ENCODE measurements at places on chromosomes 2 and 18.
A peak's percentile ranks its signal among the peaks of the same experiment; 100 is the strongest.

- DNase-seq, result no peak
Measured at GRCh38 chr18:579238-579637, 942 bp upstream of the CETN1 start.

DNA sequence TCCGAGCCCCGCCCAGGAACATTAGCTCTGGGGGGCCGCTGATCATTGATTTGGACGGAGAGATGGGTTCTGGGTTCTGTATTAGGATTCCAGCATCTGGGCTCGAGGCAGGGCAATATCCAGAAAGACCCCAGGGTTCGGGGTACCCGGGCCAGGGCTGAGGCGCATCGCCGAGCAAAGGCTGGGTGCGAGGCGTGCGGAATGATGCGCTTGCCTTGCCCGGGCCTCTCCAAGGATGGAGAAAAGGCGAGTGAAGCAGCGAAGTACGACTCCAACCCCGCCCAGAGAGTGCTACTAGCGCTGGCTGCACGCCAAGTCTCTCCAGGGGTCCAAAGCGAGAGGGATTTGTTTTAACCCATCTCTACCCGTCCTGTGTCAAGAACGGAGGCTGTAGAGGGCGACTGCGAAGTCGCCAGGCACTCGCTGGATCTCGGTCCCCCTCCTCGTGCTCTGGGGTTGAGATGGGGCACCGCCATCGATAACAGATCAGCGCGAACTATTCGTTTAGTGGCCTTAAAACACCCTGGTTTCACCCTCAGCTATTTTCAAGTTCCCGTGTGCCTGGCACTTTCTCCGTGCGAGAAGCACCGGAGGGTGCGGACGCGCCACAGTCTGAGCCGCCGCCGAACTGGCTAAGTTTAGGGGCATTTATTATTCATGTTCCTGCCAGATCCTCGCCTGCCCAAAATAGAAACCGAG is 1.9 kb downstream of the ADCYAP1 start:
- no peak for DNase-seq

DNA sequence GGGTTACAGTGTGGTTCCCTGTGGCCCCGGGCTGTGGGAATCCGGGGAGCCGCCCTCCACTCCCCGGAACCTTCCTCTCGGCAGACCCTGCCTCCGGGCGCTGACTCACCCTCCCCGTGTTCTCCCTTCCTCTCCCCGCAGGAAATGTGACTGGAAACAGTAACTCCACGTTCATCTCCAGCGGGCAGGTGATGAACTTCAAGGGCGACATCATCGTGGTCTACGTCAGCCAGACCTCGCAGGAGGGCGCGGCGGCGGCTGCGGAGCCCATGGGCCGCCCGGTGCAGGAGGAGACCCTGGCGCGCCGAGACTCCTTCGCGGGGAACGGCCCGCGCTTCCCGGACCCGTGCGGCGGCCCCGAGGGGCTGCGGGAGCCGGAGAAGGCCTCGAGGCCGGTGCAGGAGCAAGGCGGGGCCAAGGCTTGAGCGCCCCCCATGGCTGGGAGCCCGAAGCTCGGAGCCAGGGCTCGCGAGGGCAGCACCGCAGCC is 59.5 kb downstream of the TNFRSF11A start:
- no peak for DNase-seq

DNA sequence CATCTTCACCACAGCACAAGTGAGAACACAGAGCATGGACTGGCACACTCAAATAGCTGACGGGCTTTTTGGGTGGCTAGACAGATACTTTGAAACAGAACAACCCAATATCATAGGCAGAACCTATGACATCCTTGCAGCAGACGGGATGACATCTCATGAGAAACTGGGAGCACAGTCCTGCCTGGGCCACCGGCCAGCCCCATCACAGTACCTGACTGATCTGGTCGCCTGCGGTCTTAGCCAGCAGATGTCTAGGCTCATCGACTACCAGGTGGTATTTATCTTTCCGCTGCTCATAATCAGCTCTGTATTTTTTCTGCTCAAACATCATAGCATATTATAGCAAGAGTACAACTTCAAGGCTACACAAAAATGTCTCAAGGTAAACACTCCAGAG is 124.3 kb downstream of the RIF1 start:
- DNase-seq, result no peak

GRCh38 chr2:1738646-1739302 is 5.5 kb downstream of the PXDN start:
- no peak for DNase-seq

- no peak for DNase-seq
Measured at GRCh38 chr2:116696223-116696622, 1118.3 kb upstream of the DDX18 start.

GRCh38 chr2:47657886-47658489 is 125.0 kb upstream of the MSH6 start:
- DNase-seq, result no peak

GRCh38 chr2:129255610-129256313 is 723.7 kb upstream of the RAB6C start:
- DNase-seq, result no peak

DNA sequence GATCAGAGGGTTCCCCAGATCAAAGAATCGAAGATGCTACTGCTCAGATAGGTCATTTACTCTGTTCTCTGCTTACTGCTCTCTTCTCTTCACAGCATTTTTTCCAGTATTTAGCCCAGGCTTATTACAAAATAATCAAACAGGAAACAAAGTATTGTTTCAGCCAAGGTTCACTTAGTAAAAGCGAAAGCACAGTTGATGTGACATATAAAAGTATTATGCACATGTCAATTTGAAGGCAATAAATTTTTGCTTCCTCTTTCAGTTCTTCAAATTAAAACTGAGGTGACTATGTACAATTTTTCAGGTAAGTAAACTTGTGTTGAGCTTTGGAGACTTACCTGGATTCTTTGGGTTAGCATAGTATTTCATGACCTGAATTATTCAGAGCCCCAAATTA is 262.8 kb upstream of the CHST9 start:
- DNase-seq, result no peak

- no peak for DNase-seq
Measured at GRCh38 chr2:10415048-10415447, 33.1 kb downstream of the ODC1 start.

GRCh38 chr18:9806905-9807304 is 78.9 kb upstream of the TXNDC2 start:
- no peak for DNase-seq

- no peak for DNase-seq
Measured at GRCh38 chr2:119958670-119959268, 54.1 kb upstream of the EPB41L5 start.

DNA sequence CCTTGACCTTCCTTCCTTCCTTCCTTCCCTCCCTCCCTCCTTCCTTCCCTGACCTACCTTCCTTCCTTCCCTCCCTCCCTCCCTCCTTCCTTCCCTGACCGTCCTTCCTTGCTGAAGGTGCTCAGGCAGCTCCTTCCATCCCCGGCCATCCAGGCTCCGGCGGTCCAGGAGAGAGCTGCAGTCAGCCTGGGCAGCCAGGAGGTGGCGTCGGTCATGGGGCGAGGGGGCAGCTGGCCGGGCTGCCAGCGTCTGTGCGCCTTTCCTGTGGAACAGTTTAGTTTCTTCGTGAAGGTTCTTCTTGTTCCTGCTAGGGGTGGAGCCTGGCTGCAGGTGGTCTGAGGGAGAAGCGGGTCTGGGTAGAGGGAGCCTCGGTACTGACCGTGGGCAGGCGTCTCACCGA is 15.7 kb downstream of the GPR35 start:
- no peak for DNase-seq

GRCh38 chr18:78304192-78305164 is 675.1 kb upstream of the SALL3 start:
- DNase-seq, result no peak

- no peak for DNase-seq
Measured at GRCh38 chr2:8452296-8452695, 229.6 kb upstream of the ID2 start.

DNA sequence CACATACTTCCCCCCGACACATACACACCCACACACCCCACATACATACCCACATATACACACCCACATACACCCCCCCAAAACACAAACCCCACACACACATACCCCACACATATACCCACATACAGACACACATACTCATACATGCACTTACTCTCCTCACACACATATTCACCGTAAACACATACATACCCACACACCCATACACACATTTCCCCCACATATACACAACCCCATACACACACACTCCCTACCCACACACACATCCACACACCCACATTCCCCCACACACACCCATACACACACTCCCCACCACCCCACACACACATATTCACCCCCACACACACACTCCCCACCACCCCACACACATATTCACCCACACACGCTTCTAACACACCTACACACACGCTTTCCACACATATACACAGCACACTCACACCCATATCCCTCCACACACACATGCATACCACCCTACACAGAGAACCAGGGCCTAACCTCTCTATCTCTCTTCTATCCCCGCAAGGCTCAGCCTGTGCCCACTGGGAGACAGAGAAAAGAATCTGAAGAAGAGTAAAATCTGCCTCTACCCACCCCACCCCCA is 182.4 kb upstream of the ETAA1 start:
- no peak for DNase-seq

GRCh38 chr2:154698721-154699574 is 453 bp downstream of the KCNJ3 start:
- DNase-seq, result no peak

- no peak for DNase-seq
Measured at GRCh38 chr18:21548647-21549046, 51.9 kb downstream of the ESCO1 start.

- no peak for DNase-seq
Measured at GRCh38 chr2:10005461-10006235, 37.7 kb upstream of the KLF11 start.

GRCh38 chr2:5019324-5019723 is 672.9 kb upstream of the SOX11 start:
- no peak for DNase-seq

DNA sequence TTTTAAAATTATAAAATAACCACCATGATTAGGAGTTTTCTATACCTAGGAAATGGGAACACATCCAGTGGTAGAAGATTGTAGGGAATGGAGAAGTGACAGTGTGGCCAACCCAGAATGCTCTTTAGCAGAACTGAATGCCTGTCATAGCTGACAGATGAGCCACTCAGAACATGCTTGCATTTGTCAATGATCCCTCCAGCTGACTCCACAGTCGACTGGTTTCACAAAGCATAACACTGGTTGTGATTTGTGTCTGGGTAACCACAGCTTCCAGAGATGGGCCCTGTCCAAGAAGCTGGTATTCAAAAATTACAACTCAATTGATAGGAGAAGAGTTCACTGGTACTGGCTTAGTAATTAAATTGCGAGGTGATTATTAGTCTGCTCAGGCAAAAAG is 9.0 kb upstream of the CTIF start:
- no peak for DNase-seq

- no peak for DNase-seq
Measured at GRCh38 chr2:43879261-43879660, 40.5 kb downstream of the ABCG8 start.

DNA sequence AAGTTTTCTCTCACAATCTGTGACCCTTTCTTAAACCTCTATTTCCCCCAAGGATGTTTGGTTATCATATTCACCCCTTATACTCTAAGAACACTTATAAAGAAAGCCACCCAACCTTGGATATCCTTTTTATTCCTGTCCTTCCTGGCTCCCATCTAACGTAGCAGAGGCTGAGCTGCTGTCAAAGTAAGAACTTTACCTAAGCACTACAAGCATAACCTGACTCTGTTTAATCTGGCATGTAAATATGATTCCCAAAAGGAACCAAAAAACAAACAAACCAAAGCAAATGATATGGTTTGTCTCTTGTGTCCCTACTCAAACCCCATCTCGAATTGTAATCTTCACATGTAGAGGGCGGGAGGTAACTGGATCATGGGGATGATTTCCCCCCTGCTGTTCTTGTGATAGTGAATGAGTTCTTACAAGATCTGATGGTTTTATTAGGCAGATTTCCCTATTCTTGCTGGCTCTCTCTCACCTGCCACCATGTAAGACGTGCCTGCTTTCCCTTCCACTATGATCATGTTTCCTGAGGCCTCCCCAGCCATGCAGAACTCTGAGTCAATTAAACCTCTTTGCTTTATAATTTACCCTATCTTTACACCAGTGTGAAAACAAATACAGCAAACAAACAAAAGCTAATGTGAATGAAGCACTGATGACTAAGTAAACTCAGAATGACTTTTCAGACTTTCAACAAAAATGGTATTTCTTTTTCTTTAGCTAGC is 72.7 kb upstream of the SPOPL start:
- no peak for DNase-seq

GRCh38 chr2:15983496-15983895 is 43.1 kb downstream of the MYCN start:
- no peak for DNase-seq

DNA sequence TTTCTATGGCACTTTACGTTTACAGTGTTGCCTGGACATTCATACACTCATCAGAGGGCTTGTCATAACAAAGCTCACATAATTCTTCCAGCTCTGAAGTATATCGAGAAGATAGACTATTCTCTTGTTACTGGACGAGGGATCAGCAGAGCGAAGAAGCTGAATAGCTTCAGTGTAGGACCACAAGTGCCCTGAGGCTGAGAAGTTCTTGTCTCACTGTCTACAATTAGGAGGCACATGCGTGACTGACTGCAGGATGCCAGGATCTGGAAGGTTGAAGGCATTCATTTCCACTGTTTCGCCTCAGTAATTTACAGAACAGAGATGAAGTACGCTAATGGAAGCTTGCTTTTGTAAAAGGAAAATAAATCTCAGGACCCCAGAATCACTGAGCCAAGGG is 9.6 kb downstream of the SH3YL1 start:
- no peak for DNase-seq

GRCh38 chr18:76710646-76711520 is 111.5 kb upstream of the ZNF236 start:
- DNase-seq, result no peak

DNA sequence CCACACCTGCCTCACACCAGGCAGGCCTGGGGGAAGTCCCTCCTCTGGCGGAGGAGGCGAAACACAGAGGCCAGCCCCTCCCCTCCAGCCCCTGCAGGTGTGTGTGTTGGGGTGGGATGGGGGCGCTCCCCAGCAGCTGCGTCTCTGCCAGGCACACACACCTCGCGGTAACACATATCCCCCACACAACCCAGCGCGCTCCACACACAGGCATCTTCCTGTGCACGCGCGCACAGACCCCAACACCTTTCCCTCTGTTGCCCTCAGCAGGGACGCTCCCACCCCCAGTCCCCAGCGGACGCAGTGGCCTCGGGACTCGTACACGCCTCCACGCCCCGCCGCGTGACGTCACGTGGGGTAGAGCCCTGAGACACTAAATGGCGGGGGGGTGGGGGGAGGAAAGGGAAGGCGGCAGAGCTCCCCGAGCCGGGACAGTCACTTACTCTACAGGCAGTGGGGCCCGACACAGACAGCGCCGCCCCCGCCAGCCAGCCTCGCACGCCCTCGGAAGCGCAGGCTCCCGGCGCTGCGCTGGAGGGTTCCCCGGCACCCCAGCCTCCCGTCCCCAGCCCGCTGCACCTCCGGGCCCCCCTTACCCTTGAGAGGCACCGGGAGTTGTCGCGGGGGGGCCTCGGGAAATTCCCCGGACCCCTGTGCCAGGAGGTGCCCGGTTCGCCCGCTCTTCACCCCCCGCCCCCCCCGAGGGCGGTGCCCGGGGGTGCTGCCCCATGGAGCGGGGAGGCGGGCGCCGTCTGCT is at the start of gene WNT10A:
WNT10A (plus strand) TSS at position 751 of the 757 bp plus-strand sequence. CDS start 144 bp downstream, outside the sequence.
- DNase-seq, result peak; percentile 68

- DNase-seq, result no peak
Measured at GRCh38 chr18:10265560-10266333, 188.7 kb upstream of the APCDD1 start.

GRCh38 chr2:159797543-159798375 is at the start of gene CD302:
CD302 (minus strand) TSS chr2:159798208; CDS start chr2:159798198, 10 bp downstream.
- DNase-seq, result peak; percentile 38

GRCh38 chr2:124001696-124002430 is 23.2 kb upstream of the CNTNAP5 start:
- DNase-seq, result no peak

Data from stimulated activated CD4-positive, alpha-beta T cell treated with anti-CD3 and anti-CD28 coated beads, Interleukin-12 subunit alpha, Interleukin-12 subunit beta, amount 100 ng/mL, for 4 hours (primary cell).